Stimulated activated CD8-positive, alpha-beta memory T cell treated with anti-CD3 and anti-CD28 coated beads, Interleukin-2, amount 100 ng/mL, for 1 hour (primary cell): ENCODE measurements at places on chromosomes 2 and 18.

DNA sequence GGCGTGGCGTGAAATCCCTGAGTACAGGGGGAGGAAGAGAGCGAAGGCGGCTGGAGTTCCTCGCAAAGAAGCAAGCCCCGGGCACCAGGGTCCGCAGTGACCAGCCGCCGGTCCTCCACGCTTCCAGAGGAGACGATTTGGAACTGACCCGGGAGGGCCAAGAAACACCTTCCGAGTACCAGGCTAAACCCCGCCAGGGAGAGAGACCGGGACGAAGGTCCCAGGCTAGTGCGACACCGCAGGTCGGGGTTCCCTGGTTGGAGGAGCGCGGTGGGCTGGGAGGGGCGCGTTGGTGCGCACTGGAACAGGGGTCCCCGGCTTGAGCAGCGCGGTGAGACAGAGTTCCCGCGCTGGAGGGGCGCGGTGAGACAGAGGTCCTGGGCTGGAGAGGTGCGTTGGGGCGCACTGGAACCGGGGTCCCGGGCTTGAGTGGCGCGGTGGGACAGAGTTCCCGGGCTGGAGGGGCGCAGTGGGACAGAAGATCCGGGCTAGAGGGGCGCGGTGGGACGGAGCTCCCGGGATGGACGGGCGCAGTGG, 901 bp downstream of the WDFY1 start:
- DNase-seq, result no peak

DNA sequence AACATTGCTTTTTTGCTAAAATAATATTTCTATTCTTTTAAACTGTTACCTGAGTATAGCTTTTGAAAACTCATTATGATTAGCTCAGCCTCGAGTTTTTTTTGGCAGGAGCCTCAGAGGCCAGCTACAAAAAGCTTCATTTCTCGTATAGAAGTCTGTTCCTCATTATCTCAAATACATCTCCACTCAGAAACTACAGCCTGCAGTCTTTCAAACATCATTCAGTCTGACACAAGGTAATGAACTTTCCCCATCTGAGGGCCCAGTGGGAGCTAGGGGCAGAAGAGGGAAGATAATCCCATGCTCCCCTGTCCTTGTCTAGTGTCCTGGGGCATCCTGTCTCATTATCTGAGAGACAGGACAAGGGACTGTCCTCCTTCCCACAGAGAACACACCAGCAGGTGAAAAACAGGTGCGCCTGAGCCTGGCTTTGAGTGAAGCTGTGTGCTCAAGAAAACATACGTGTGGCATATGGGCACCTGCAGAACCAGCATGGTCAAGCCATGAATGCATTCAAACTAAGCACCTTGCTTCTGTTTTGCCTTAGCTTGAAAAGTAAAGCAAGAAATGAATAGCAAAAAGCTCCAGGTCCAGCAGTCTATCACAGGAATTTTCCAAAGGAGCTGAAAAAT, 247.5 kb downstream of the MREG start:
- no peak for DNase-seq

- no peak for DNase-seq
These were observed 7.0 kb upstream of the CLEC4F start for GRCh38 chr2:70827388-70827787.

- no peak for DNase-seq
These were observed 223.9 kb upstream of the TCF4 start for GRCh38 chr18:55811925-55812324.

DNA sequence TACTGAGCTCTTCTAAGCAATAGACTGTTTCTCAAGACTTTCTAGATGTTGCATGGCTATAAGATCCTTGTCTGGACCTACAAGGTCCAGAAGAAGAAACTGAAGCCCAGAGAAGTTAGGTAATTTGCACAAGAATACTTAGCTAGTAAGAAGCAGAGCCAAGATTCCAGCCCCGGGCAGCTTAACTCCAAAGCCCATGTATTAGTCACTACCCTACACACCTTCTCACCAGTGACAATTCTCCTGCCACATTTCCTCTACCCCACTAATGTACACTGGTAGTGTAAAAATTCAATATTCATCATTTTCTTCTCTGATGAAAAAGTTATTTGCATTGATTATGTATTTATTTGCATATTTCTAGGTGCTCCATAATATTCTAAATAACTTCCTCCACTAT, 95.5 kb upstream of the CREB1 start:
- DNase-seq, result no peak

DNA sequence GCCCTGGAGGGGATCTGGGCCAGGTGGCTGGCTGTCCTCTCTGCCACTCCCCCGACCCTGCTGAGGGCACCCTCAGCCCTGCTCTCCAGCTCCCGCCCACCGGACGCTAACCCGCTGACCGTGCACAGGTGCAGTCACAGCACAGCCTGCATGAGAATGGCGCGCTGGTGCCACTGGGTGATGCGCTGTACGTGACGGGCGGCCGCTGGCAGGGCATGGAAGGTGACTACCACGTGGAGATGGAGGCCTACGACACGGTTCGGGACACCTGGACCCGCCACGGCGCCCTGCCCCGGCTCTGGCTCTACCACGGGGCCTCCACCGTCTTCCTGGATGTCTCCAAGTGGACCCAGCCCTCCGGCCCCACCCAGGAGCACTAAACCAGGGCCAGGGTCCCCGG, 8.1 kb upstream of the ERFE start:
- no peak for DNase-seq

DNA sequence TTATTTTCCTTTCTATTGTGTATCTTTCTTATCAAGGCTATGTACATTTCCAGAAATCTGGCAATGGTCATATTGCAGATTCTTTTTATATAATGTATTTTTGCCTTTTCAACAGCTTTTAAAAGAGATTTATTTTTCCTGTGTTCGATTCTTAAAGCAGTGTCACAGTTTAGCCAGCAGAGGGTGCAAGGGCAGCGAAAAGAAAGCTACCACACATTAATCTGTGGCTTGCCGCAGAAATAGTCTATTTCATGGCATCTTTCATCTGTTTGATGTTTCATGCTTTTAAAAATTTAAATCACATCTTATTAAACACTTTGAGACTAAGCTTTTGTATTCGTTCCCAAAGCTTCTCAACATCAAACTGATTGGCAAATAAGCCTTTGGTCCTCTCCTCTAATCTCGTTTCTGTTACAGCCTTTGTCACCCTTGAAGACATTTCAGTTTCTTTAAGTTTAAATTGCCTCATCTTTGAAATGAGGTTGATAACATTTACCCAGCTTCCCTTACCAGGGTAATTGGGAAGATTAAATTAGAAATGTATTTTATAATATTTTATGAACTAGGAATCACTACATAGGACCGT, 73.3 kb downstream of the PIK3C3 start:
- no peak for DNase-seq

GRCh38 chr2:158837645-158838044, 42.5 kb downstream of the DAPL1 start:
- no peak for DNase-seq

GRCh38 chr18:4102901-4103300, 352.2 kb downstream of the DLGAP1 start:
- DNase-seq, result no peak

DNA sequence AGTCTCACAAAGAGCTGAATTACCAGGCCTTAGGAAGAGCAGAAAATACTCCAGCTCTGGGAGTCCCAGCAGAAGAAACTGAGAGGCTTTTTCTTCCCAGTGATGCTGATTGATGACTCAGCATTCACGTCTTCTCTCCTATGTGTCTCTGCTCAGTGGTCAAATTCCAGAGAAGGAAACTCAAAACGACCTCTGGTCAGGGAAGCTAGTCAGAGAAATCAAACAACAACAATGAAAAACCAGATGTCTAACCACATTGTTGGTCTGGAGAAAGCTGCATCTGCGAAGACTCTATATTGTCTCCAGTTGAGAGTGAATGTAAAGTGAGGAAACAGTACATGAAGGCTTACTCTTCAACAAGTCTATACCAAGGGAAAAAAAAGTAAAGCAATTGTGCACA, 28.6 kb upstream of the CERS6 start:
- DNase-seq, result no peak

DNA sequence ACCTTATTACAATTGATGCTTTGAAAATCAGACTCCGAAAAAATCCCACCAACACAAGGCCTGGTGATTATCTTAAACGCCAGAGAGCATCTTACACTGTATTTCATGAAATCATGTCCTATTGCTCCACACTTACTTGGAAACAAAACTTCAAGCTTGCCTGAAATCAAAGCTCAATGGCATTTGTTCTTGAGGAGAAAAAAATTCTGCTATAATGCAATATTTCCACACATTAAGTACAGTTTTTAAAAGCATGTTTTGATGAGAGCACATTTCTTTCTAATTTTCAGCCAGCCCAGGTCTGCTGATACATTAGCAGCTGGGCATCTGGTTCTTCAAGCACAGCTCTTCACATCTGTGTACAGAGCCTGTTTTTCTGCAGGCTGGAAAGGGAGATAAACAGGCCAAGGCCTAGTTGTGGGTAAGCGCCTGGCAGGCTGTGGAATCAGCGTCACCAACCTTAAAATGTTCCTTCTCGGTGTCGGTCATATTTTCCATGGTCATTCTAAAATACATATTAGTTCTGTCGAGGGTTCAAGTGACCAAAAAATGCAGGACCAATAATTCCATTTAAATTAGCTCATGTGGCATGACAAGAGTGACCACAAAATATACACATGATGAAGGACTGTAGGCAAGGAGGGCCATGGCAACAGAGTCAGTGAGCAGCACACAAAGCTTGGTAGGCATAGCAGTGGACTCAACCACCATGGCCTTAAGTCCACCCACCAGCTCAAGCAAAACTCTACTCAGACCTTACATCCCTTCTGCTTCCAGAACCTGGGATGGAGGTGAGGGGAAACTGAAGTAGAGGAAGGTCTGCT, 20.9 kb downstream of the SLC8A1 start:
- DNase-seq, result no peak

DNA sequence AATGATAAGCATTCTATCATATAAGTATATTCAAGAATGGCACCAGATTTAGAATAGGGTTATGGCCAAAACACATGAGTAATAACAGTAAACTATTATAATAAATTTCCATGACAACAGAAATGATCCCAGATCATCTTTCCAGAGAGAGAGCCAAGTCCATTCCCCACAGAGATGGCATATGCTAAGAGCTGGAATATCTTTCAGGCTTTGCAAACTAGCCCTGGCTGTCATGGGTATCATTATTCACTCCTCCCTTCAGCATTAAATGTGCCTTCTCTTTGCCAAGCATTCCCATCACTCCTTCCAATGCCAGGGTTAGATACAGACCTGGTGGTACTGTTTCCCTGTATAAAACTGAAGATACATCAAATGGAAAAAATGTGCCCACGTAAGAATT, 10.9 kb downstream of the FEZ2 start:
- no peak for DNase-seq

DNA sequence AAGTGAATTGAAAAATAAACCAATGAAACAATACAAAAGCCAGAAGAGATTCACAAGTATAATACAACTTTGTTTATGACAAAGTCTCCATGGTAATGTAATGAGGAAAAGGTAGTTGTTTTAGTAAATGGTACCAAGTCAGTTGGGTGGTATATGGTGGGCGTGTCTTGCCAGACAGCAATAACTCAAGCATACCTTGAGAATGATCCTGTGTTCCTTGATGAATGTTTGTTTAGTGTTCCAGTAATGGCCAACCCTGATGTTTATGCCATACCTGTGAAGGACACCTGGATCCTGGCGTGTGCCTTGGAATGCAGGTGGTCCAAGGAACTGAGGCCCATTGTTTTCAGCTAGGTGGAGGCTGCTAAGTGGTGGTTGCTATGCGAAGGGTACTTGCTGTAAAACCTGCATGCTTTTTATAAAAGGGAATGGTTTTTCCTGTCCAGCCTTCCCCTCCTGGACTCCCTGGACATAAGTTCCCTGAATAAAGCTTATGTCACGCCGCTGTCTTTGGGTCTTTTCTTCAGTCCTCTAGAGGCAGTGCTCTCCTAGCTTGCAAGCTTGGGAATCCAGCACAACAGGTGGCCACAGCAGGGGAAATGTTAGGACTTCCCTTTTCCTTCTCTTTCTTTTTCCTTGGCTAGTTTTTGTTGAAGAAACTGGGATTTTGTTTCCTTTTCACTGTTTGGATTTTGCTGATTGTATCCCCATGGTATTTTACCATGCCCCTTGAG, 54.7 kb downstream of the MTA3 start:
- DNase-seq, result no peak

DNA sequence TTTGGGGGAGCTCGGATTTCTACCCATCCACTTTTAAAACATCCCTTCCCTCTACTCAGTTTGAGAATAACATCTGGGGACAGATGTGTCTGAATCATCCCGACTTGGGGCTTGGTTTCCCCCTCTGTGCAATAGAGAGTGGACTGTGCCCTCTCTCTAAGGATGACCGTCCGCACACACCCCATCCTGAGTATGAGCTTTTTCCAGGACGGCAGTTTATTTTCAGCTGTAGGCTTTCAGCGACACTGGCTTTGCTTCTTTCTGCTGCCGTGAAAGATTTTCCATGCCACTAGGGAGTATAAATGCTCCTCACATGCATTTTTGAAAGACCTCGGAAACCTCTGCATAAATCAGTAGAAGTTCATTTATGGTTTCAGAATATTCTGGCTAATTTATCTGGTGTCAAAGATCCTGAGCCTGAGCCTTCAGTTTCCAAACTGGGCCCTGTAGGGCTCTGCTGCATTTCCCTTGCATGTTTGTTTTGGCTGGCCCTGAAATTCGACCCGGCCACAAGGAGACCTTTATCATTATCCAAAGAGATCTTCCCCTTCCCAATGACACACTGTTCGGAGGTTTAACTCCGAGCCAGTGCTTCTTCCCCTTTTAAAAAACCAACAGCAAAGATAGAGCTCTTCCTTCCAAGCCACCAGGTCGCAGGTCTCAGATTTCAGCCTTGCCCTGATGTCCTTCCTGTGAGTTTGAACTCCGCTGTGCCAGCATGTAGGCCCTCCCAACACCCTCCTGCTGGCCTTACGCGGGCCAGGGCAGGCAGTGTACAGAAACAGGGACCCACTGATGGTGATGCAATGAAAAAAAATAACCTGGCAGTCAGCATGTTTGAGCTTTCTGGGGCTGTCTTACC, 53.3 kb downstream of the FECH start:
- DNase-seq, result no peak

DNA sequence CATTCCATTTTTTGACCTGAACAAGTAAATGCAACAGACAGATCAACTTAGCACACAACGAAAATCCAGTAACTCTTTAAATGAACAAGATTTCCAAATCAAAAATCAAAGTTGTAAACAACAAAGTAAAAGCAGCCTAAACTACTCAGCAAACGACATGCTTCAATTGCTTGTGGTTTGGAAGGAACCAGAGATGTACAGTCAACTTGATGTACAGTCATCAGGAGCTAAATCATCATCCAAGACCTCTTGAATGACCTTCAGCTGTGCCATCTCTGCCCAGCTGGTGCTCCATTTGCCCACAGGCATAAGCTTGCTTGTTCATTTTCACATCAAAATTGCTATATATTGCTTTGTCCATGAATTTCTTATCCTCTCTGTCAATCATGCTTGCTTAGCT, 109.8 kb downstream of the UPP2 start:
- DNase-seq, result no peak

- no peak for DNase-seq
These were observed 65.3 kb upstream of the TAF1B start for GRCh38 chr2:9778012-9778411.

DNA sequence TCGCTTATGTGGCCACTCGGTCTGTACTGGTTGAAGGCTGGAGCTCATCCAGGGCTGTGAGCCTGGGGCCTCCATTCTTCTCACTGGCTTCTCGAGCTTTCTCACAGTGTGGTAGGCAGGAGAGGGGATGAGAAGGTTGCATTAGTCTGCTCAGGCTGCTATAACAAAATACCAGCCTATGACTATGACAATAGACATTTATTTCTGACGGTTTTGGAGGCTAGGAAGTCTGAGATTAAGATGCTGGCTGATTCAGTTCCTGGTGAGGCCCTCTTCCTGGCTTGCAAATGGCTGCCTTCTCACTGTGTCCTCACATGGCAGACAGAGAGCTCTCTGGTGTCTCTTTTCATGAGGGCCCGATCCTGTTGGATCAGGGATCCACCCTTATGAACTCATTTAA, 6.2 kb upstream of the STK25 start:
- no peak for DNase-seq

GRCh38 chr18:77177009-77177408, 44.4 kb upstream of the MBP start:
- DNase-seq, result no peak
